ENCODE measurements at places on chromosomes 13 and 19.
A peak's percentile ranks its signal among the peaks of the same experiment; 100 is the strongest.

- DNase-seq, result no peak
Measured at GRCh38 chr19:41918095-41918494, 10.2 kb downstream of the ERFL start.

- DNase-seq, result no peak
Measured at GRCh38 chr13:43802511-43802910, 15.7 kb upstream of the ENOX1 start.

DNA sequence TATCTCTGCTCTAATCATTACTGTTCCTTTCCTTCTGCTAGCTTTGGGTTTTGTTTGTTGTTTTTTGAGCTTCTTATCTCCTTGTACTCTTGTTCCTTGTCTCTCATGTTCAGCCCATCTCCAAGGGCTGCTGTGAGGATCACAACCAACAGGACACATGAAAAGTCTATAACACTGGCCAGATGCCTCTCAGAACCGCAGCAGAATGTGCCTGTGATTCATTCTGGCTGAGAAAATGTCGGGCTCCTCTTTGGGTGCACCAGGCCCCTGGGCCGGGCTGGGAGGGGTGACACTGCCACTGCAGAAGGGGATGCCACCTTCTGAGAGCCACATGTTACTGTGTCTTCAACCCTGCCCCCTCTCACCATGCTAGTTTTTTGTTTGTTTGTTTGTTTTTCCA lies 48.0 kb downstream of the GGACT start:
- DNase-seq, result no peak

- no peak for DNase-seq
Measured at GRCh38 chr13:93900731-93901130, 578.8 kb downstream of the DCT start.

- DNase-seq, result no peak
Measured at GRCh38 chr13:104691767-104692467, 1625.7 kb upstream of the SLC10A2 start.

DNA sequence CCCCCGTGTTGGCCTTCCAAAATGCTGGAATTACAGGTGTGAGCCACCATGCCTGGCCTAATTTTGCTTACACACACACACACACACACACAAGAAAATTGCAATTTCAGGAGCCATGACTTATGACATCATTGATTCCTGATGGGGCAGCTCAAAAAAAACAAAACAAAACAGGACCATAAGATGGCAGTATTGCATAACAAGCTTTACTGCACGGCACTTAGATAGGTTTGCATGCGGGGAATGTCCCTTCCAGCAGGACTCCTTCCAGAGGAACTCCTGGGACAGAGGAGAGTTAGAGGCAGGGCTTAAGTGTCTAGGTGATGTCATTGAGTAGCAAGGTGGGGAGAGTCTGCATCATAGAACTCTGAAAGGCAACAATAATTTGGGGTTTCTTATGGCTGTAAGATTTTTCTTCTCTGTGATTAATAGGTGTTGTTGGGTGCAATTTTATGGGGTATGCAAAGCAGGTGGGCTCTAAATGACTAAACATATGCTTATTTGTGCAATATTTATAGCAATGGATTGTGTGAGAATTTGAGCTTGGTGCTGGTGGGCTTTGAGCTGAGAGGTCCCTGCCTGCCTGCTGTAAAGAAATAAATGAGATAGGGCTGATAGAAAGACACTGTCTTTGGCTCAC lies 9.0 kb upstream of the ACSBG2 start:
- no peak for DNase-seq

DNA sequence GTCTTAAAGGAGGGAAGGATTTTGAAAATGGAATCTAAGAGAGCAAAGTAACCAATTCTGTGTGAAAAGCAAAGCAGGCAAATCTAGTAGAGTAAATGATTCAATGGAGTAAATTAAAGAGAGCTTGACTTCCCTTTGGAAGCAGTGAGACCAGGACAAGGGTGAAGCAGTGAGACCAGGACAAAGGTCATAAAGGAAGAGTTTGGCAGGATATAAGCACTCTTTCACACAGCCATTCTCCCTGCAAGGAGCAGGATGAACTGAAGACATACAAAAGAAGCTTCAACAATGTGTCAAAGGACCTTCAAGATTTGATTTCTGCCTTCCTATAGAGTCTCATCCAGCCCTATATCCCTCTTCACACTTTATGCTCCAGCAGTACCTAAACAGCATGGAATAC lies 123.8 kb downstream of the ENOX1 start:
- DNase-seq, result no peak

- DNase-seq, result no peak
Measured at GRCh38 chr13:21986602-21987001, 315.7 kb downstream of the FGF9 start.

- no peak for DNase-seq
Measured at GRCh38 chr13:23673867-23674605, 103.8 kb downstream of the TNFRSF19 start.

GRCh38 chr19:6528544-6529121 lies 2.2 kb upstream of the TNFSF9 start:
- DNase-seq, result peak; percentile 50

DNA sequence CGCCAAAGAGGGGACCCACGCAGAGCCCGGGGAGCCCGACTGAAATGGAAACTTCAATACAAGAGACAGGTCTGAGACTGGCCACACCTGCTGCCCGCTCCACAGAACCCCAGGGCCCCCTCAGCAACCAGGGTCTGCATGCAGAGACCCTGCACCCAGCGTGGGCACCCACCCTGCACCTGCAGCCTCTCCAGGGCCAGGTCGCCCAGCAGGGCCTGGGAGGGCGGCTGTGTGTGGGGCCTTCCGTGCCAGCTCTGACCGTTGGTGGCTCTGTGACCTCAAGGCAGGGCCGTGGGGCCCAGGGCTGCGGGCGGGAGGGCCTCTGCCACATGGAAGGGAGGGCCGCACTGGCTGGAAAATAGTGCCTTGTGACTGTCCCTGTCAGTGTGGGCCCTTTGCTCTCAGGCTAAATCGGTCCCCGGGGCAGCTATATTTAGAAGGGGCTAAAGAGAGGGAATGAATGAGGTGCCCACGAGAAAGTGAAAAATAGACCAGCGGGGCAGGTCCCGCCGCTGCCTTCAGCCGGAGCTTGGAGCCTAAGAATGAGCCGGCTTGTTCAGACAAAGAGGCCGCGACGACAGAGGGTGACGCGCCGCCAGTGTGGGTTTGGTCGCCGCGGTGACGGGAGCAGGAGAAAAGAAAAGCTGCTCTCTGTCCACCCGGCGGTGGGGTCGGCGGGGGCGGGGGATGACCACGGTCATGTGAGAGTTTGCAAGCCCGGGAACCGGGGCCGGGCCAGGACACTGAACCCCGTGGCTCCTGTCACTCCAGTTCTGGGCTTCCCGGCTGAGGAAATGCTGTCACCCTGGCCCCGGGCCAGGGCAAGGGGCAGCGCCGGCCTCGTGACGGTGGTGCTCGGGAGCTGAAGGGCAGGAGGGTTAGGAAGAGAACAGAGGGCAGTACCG lies 70.5 kb downstream of the GADD45B start:
- peak; percentile 78 for DNase-seq

DNA sequence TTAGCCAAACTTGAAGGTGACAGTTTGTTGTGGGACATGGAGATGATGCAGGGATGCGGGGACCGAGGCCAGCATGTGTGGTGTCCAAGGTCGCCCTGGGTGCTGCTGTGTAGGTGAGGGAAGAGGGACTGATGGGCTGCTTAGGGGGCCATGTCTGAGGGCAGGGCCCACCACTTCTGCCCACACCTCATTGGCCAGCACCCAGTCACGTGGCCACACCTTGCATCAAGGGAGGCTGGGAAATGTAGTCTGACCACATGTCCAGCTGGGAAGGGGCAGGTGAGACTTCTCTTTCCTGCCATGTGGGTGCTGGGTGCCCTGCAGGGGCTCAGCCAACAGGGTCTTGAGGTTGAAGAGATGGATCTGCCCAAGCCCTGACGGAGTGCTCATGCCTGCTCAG lies 88.9 kb downstream of the KDM4B start:
- DNase-seq, result no peak

- no peak for DNase-seq
Measured at GRCh38 chr19:27736225-27736624, 1476.7 kb downstream of the UQCRFS1 start.

- no peak for DNase-seq
Measured at GRCh38 chr13:90445179-90445578, 902.3 kb upstream of the MIR17HG start.

- DNase-seq, result no peak
Measured at GRCh38 chr19:38617764-38618589, at the start of gene MAP4K1. TSS of gene MAP4K1 (minus strand) at chr19:38617953. CDS start at chr19:38617895, 58 bp downstream.

DNA sequence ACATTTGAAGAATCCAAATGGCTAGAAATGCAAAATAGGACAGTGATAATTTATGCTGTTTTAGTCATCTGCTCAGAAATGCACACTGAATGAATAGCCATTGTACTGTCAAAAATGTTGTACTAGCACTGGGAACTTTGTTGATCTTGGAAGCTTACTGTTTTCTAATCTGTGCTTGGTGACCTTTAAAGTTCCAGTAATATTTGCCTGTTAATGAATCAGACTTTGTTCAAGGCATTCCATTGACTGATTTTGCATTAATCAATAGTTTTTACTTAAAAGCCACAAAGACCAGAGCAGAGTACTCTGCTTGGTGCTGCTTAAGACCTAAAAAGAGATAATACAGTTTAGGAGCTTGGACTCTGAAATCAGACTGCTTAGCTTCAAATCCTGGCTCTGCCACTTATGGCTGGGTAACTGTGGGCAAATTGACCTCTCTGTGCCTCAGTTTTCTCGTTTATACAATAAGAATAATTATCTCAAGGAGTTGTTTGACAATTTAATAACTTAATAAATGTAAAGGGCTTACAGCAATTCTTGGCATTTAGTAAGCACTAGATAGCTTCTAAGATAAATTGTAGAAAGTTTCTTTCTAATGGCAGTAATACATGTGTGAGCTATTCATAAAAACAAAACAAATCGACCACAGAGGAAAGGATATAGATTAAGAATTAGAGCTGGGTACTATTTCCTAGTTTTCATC lies 4.6 kb upstream of the SLAIN1 start:
- no peak for DNase-seq

- no peak for DNase-seq
Measured at GRCh38 chr19:29266603-29267002, 53.7 kb upstream of the UQCRFS1 start.

- DNase-seq, result no peak
Measured at GRCh38 chr13:70938462-70938861, 830.2 kb upstream of the KLHL1 start.

- no peak for DNase-seq
Measured at GRCh38 chr19:55549500-55550320, 4.4 kb upstream of the SBK3 start.

- no peak for DNase-seq
Measured at GRCh38 chr19:51434456-51434855, 17.0 kb upstream of the SIGLEC10 start.

DNA sequence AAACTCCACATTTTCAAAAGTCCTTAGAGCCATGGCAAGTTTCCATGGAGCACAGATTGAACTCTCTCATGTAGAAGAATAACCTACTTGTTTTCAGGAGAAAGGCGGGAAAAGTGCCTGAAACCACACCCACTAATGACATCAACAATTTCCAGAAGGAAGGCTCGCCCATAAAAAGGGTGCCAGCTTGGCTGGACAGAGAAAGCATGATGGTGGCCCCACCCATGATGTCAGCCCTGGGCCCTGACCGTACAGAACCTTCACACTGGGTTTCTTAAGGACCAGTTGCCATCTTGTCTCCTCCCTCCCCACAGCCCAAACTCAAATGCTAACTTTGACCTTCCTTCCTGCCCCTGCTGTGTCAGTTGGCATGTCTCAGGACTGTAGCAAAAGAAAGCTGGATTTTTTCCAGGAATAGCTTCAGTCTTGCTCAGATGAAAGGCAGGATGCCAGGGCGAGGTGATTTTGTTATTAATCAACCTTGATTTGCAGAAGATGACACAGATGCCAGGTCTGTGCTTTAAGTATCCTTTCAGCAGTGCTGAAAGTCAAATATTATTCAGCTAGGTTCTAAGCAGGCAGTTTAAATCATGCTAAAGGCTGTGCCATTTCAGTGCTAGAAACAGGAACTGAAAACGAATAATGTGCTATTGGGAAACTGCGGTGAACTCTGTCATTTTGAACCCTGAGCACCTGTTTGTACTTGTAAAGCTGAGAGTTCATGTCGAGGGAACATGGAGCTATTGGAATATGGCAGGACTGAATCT lies 89.5 kb upstream of the RFC3 start:
- DNase-seq, result peak; percentile 41

GRCh38 chr19:3955688-3956087 lies 15.2 kb downstream of the DAPK3 start:
- no peak for DNase-seq

- no peak for DNase-seq
Measured at GRCh38 chr13:41919741-41920487, 41.0 kb downstream of the VWA8 start.

DNA sequence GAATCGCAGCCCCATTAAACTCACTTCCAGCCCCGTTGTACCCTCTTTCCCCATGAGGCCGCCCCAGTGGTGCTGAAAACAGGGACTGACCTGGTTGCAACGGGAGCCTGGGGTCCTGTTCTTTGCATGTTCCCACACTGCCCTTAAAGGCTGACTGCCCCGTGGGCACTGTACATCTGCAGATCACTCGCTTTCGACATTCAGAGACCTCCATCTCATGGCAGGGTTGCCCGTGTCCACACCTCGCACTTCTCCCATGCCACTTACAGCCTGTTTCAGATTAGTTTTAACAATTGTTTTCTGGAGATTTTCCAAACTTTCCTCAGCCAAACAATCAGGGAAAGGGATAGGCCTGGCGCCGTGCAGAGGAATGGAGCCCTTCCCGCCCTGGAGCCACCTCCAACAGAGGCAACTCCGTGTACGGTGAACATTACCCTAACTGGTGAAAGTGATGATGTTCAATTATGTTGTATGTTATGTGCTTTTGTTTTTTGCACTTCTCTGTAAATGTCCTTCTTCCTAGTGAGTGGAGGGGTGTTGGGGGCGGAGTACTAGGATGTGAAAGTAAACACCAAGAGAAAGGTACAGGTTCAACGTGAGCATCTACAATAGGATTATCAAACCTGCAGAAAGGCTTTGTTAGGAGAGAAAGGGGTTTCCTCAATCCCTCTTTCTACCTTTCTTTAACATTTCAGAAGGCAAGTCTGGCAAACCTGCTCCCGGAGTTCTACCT lies 262.8 kb downstream of the FOXO1 start:
- DNase-seq, result no peak

DNA sequence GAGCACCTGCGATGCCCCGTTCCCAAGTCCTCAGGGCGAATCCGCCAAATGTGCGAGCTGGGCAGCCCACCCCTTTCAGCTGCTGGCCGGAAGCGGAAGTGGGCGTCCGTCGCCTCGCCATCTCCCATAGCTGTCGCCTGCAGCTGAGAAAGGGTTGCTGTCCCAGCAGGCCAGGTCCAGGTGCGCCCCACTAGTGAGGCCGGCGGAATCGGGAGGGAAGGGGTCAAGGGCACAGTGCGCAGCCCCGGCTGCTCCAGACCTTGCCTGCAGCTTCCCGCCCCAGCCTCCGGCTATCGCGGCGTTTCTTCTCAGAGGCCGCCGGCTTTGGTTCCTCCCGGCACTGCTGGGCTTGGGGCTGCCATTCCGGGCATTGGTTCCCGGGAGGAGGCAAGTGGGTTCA lies at the start of gene ZNF177:
Gene ZNF177, plus strand, starts transcription at position 109 of the 400 bp plus-strand sequence. CDS start 15,299 bp downstream, outside the sequence.
- peak; percentile 29 for DNase-seq

Data from caudate nucleus (tissue), 63 donors.